OCI-M1 (cell line): ENCODE measurements at places on chromosomes 1 and 21.

- DNase-seq = no peak
These were observed 447.8 kb downstream of the PTPRU start for GRCh38 chr1:29684141-29684540.

DNA sequence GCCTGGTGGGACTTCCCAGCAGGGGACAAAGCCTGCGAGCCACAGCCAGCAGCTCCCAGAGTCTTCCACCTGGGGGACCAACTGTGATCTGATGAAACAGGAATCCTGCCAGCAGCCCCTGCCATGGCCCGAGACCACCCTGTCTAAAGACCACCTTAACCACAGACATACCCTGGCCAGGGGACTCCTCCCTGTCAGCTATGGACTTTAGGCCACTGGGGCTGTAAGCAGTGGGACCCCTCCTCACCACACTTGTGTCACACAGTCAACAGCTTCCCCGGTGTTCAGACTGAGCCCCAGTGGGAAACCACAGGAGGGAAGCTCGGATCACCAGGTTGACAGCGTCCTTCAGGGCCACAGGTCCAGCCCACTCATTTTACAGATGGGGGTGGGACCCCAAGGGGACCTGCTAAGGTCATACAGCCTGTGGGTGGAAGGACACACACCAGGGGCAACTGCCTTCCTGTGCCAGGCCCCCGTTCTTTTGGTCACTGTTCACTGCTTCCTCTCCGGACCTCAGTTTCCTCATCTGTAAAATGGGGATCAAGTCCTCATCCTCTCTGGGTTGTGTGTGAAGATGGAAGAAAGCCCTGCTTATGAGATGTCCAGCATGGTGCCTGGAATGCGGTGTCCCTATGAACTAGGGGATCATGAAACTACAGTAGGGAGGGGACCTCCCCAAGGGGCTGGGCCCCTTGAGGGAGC lies 11.4 kb downstream of the EPHA2 start:
- no peak for DNase-seq

DNA sequence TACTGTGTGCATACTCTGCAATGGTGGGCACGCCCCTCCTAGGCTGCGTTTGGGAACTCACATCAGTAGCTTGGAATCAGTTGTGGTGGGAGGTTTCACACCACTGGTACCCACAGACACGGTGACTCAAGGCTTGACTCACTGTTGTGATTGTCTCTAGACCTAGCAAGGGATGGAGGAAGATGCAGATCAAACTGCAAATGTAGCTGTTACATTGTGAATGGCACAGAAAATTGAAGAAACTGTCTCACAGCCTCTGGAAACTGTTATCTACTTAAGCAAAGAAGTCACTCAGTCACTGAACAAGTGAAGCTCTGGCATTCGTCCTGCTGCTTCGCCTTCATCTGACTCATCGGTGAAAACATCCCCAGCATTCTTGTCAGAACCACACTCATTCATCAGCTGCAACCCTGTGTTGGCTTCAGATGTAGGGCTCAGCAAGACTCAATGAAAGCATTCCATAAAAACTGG lies 59.5 kb downstream of the POFUT2 start:
- DNase-seq = peak; percentile 41

DNA sequence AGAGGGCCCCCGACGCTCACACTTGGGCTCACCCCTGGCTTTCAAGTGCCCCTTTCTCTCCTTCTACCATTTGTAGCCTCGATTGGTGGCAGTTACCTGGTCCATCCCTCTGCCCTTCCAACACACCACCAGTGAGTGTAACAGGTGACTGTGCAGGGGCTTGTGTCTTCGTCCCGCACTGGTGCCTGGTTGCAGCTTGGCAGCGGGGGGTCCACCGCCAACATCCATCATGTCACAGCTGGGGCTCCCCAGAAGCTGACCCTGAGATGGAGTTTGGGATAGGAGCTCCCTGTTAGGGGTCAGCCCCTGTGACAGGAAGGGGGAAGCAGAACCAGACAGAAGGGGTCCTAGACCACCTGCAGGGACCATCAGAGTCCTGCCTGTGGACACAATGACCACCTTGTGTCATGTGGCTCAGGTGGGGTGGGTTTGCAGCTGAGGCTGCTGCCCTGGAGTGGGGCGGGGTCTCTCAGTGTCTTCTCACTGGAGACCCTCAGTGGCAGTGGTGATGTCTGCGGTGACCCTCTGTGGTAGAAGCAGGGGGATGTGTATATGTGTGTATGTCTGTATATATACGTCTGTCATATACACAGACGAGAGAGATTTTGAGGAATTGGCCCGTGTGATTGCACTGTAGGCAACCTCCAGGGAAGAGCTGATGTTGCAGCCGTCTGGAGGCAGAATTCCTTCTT lies 3.6 kb upstream of the CALML6 start:
- DNase-seq = no peak

DNA sequence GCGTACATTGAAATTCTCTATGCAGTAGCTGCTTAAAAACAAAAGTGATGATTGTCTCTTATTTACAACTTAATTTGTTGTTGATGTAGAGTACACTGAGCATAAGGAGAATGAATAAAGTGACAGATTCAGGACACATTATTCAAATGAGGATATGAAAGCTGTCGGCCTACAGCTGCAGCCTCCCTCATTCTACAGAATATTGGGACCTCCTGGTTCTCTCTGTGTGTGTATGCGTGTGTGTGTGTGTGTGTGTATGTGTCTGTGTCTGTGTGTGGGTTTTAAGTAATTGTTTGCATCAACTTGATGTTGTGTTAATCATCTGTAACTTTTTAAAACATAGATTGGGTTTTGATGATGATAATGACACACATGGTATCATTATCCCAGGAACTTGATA lies 17.9 kb downstream of the PROX1 start:
- DNase-seq = no peak

DNA sequence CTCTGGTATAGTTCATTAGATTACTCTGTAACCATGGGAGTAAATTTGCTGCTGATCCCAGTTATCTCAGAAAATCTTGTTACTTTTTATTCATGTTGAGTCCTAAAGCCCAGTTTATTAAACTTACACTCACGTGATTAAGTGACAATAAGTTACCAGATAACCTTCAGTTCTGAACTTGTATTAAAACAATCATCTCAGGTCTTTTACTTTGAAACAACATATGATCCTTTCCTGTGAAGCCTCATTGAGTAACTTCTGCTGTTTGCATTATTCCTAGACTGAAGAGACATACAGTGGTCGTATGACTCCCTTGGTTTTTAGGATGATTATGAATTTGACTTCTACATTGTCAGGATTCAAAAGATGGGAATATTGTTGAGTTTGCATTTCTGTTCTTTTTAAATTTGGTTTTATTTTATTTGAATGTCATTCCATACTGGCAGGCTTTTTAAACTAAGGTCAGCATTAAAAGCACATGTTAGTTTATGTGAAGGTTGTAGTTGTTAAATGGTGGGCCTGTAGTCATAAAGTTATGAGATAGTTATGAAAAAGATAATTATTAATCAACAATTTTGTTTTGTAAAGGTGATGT lies 117.9 kb downstream of the CD247 start:
- no peak for DNase-seq

- DNase-seq = no peak
These were observed 28.0 kb upstream of the PAX7 start for GRCh38 chr1:18602533-18603211.

DNA sequence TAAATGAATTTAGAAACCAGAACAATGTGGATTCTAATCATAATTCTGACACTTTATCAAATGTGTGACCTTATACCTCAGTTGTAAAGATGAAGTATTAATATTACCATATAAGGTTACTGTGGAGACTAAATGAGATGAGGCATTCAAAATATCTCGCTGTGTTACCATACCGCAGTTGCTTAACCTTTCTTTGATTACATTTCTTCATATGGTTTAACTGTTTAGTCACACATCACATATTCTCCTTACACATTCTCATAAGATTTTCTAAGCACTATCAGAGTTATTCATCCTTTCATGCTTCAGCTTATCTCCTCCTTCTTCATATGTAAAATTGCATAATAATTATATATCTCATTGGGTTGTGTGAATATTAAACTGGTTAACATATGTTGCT lies 88.9 kb downstream of the LRRC53 start:
- DNase-seq = no peak

DNA sequence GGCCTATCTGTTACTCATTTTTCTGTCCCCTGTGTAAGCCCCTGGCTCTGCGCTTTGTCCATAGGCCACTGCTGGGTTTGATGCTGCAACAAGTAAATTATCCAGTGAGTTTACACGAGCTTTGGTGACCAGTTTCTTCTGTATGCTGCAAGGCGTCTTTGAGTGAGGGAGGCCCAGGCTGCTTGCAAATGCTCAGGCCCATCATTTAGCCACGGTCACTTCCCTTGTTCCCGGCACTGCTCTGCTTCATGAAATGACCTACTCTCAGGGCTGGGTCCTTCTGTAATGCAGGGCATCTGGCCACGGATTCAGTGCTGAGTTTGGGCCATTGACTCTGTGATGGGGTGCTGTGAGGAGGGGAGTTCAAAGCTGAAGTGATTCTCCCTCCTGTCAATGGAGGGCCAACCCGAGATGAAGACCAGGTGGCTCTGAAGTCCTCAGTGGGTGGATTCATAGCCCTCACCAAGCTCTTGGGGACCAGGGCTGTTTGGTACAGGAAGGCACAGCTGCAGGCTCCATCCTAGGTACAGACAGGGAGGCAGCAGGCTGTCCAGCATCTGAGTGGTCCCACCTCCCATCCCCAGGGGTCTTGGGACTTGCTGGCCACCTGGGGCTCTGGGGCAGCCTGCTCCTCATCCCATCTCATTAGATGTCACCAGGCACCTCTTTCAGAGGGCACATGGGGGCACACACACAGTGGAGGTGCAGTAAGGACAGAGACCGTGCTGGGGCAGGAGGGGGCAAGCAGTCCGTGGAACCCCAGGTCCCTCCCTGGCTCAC lies 21.7 kb downstream of the LHX4 start:
- no peak for DNase-seq

- no peak for DNase-seq
These were observed 80.9 kb upstream of the ZC3H12A start for GRCh38 chr1:37393173-37394120.

- no peak for DNase-seq
These were observed 2.2 kb upstream of the TOR1AIP2 start for GRCh38 chr1:179879797-179880196.

- no peak for DNase-seq
These were observed 10.3 kb upstream of the ERMAP start for GRCh38 chr1:42806593-42806992.

GRCh38 chr1:187051618-187052232 lies 223.0 kb downstream of the PLA2G4A start:
- DNase-seq = peak; percentile 75

DNA sequence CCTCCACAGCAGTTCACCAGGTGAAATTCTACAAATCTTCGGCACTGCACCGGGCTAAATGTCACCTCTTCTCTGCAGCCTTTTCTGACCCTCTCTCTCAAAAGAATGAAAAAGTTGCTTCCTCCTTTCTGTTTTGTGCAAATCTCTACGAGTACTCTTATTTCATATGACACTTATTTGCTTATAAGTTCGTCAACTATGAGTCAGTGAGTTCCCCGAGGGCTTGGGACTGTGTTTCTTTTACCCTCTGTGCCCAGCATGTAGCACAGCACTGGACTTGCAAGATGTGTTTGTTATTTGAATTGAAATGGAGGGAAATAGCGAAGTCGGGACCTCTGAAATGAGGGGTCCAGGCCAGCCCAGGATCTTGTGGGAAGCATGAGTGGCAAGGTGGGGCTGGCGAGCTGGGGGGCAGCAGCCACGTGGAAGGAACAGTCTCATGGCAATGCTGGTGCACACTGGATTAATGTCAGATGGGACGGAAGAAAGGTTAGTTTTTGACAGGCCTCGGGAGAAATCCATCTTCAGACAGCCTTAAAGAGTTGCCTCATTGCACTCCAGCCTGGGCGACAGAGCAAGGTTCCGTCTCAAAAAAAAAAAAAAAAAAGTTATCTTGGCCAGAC lies 6.2 kb downstream of the SLC6A9 start:
- DNase-seq = no peak

DNA sequence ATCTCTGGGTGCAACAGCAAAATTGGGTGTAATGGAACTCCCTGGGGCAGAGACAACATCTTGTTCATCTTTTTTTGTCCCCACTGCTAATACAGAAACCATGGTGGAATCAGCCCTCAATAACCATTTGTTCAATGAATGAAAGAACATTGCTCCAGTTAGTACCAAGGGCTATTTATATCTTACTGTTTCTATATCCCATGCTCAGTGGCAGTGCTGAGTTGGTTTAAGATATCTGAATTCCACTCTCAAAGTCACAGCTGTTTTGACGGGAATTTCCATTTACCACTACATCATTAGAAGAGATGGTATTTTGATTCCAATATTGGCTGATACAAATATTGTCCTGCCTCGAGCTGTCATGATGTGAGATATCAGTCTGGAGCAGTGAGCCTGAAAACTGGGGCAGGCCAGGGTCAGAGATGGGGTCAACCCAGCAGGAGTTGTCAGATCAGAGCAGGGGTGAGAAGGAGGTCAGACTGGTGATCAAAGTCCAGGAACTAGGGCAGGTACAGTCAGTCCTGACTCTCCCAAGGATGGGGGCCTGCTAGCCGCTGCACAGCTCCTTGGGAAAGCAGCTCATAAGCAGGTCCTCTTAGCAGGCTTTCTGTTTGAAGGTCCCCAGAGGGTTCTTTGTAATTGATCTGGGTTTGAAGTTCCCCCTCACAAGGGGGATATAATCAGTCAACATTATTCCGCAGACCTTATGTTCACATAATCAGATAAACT lies 5.8 kb upstream of the PHC2 start:
- no peak for DNase-seq

DNA sequence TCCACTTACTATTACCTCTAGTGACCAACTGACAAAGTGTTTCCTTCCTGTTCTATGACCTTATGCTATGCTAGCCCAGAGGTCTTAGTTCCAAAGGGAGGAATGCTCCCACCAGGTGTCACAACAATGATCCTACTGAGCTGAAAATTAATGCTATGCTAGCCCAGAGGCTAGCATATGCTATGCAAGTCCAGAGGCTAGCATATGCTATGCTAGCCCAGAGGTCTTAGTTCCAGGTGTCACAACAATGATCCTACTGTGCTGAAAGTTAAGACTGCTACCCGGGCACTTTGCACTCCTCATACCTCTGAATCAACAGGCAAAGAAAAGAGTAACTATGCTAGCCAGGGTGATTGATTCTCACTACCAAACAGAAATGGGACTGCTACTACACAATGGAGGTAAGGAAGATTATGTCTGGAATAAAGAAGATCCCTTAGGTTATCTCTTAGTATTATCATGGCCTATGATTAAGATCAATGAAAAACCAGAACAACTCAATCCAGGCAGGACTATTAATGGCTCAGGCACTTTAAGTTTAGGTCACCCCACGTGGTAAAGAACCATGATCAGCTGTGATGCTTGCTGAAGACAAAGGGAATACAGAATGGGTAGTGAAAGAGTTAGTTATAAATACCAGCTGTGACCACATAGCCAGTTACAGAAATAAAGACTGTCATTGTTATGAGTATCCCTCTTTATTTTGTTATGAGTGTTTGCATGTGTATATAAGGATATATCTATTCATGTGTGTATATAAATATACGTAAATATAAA lies 114.1 kb downstream of the CSMD2 start:
- no peak for DNase-seq

GRCh38 chr1:228275430-228276173 lies 67.8 kb downstream of the OBSCN start:
- DNase-seq = no peak

- peak; percentile 57 for DNase-seq
These were observed 3.8 kb downstream of the RNF186 start for GRCh38 chr1:19811206-19811851.

- DNase-seq = no peak
These were observed 41.0 kb downstream of the TGFBR3 start for GRCh38 chr1:91844862-91845528.
